Kidney (tissue), 22 donors: ENCODE measurements at places on chromosomes 7 and 10. TPM values are rescaled to one million over a fixed set of nuclear protein-coding genes. Genes with fewer than 3 reads are reported as not detected.

The PLEKHS1 gene
- polyA plus RNA-seq, result 0.17 TPM

GRCh38 chr7:156625580-156625979 lies 15.0 kb upstream of the RNF32 start:
- DNase-seq, result no peak

GRCh38 chr10:21757185-21757901 lies 223.3 kb downstream of the MLLT10 start:
- no peak for DNase-seq

DNA sequence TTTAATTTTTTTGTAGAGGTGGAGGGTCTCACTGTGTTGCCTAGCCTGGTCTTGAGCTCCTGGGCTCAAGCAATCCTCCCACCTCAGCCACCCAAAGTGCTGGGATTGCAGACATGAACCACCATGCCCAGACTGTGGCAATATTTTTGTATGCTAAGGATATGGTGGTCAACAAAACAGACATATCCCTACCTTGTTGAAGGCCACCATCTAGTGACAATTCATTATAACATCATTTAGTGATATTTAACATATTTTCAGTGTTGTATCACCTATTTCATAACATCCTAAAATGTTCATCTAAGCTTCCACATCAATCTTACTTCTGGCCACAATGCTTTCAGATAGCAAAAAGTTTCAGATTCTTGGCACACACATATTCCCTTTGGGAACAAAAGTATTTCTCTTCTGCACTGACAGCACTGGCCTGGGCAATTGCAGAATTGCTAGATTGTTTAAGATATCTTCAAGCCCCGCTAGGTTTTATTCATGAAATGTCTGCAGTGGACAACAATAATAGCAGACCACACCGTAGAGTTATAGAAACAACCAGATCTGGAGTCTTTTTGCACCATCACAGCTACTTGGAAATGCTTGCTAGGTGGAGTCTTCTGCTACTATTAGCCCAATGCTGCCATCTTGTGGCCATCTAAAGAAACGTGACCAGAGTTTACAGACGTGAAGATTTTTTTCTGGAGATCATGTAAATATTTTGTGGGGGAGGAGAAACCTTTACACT lies 58.4 kb downstream of the DNAJC12 start:
- DNase-seq, result peak; percentile 93

The C10orf67 gene
- polyA plus RNA-seq, result 1.1 TPM

DNA sequence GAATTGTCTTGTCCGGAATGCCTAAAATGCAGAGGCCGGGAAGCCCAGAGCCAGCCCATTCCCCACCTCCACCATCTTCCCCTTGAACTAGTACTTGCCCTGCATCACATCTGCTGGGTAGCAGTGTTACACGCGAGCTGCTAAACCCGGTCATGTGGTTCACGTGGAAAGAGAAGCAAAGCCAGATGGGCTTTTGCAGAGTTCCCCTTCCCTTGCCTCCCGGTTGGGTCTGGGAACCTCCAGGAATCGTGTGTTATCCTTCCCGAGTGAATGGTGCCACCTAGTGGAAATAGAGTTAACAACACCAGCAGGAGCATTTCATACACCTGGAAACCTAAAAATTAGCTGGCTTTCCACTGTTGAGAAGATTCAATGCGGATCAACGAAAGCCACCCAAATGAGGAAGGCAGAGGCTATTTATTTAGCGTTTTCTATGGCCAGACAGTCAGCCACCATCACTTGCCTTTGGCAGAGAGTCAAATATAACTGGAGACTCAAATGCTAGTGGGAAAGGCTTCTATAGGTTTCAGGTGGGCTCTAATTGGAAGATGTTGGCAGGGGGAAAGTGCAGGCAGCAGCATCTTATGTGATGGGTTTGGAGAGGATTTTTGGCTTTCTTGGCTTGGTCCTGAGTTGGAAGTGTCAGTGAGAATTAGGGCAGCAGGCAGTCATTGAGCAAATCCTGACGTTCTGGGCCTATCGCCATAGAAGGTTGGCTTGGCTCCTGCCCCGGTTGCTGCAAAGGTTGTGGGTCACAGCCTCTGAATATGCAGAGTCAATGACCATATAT lies 12.9 kb upstream of the DENND2A start:
- no peak for DNase-seq

DNA sequence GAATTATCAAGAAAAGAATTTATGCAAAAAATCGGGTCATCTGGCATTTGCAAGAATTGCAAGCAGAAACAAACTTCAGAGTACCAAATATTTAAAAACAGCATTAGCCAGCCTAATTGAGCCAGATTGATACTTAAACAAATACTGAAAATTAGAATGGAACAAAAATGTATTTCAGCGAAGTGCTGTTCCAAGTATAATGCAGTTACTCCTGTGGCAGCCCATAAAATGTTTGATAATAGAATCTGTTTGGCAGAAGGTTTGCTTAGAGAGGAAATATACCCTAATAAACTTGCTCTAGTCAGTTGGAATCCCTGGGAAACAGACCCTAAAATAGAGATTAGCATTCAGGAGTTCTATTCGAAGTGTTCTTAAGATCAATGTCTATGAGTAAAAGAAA lies 835.1 kb upstream of the MBL2 start:
- no peak for DNase-seq

GRCh38 chr7:131015657-131015958 lies 281.6 kb upstream of the KLF14 start:
- DNase-seq, result no peak

The NPC1L1 gene
- polyA plus RNA-seq, result 2.4 TPM

GRCh38 chr7:100008525-100008924 lies 6.9 kb upstream of the ZKSCAN1 start:
- no peak for DNase-seq

The TET1 gene
- polyA plus RNA-seq, result 0.22 TPM

GRCh38 chr10:73211106-73211811 lies 35.8 kb downstream of the DNAJC9 start:
- no peak for DNase-seq

GRCh38 chr10:54772468-54773122 lies 28.4 kb downstream of the PCDH15 start:
- DNase-seq, result no peak
